ENCODE measurements at places on chromosomes 3 and 15.
A peak's percentile ranks its signal among the peaks of the same experiment; 100 is the strongest.

- no peak overlapping the region for H3K27ac ChIP-seq
- peaks cover 18% of the 10 kb centered on the region for H3K4me1 ChIP-seq
- no peak overlapping the region for H3K4me3 ChIP-seq
- DNase-seq = no peak
Observed at GRCh38 chr3:31942446-31942845, 38.6 kb downstream of the OSBPL10 start.

- DNase-seq = no peak
- H3K4me3 ChIP-seq = no peak overlapping the region
- no peak overlapping the region for H3K27ac ChIP-seq
- H3K36me3 ChIP-seq = no peaks in the 10 kb centered on the region
- H3K27me3 ChIP-seq = no peaks in the 10 kb centered on the region
Observed at GRCh38 chr3:17995769-17996168, 253.3 kb upstream of the TBC1D5 start.

GRCh38 chr15:88382482-88382983, 84.7 kb downstream of the MRPL46 start:
- H3K36me3 ChIP-seq = no peaks in the 10 kb centered on the region
- no peak overlapping the region for H3K4me3 ChIP-seq
- peaks cover 11% of the 10 kb centered on the region for H3K4me1 ChIP-seq
- no peak for DNase-seq

GRCh38 chr15:99443056-99443756, 122.6 kb upstream of the MEF2A start:
- H3K36me3 ChIP-seq = no peaks in the 10 kb centered on the region
- no peaks in the 10 kb centered on the region for H3K27me3 ChIP-seq
- peak overlapping the region; percentile 44 for H3K4me3 ChIP-seq
- peaks cover 58% of the 10 kb centered on the region for H3K4me1 ChIP-seq
- H3K27ac ChIP-seq = peak overlapping the region; percentile 78
- no peak for DNase-seq

DNA sequence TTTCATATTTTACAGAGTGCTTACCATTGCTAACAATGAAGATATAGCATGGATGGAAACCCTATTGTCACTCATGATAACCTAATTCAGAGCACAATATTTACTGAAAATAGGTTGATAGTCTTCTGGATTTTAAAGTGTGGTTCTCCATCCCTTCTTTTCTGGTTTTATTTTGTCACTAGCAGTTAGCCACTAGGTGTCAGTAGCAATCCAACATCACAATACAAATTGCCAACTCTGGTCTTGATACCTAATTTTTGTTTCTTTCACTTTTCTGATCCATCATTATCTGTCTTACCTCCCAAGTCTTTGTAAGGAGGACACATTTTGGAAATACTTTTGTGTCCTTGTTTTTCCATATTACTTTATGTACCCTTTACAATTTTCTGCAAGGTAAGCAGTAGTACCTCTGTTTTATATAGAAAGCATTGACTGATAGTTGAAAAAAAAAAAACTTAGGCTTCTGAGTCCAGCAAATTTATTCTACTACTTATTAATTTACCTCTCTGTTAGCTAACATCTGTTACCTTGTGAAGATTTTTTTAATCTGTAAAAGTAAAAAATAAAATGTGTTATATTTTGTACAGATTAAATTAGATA, 28.3 kb upstream of the CRYBG3 start:
- H3K4me1 ChIP-seq = no peaks in the 10 kb centered on the region
- H3K27ac ChIP-seq = no peak overlapping the region
- no peaks in the 10 kb centered on the region for H3K27me3 ChIP-seq
- no peak overlapping the region for H3K4me3 ChIP-seq

DNA sequence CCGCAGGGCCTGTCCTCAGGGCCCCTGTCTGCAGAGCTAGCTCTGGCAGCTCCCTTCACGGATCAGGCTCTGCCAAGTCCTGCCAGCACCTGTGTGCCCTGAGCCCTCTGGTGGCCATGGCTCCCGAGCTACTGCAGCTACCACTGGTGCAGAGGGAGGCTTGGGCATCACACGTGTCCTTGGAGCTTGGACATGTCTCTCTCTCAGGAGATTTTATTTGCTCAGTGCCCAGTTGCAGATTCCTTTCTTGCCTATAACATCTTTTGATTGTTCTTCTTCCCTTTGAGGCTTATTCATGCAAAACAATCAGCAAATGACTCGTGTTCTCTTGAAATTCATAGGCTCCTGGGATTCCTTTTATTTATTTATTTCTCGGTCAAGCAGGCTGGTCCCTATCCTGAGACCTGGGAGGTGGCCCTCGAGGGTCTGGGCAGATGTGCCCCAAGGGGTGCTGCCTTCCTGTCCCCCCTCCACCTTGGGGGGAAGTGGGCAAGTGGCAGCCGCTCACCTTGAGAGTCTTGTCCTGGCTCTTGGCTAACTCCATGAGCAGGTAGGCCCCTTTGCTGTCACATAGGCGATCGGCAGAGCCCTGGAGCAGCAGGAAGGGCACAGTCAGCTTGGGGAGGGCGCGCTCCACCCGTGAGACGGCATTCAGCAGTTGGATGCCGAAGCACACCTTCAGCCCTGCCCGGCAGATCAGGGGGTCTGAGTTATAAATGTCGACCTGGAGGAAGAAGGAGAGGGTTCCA, 21.9 kb downstream of the ABTB1 start:
- H3K4me3 ChIP-seq = no peak overlapping the region
- DNase-seq = no peak
- no peak overlapping the region for H3K27ac ChIP-seq
- H3K36me3 ChIP-seq = no peaks in the 10 kb centered on the region

GRCh38 chr3:46833346-46834300, 29.6 kb downstream of the MYL3 start:
- H3K27me3 ChIP-seq = no peaks in the 10 kb centered on the region
- DNase-seq = no peak
- H3K36me3 ChIP-seq = no peaks in the 10 kb centered on the region
- no peaks in the 10 kb centered on the region for H3K4me1 ChIP-seq
- H3K27ac ChIP-seq = no peak overlapping the region
- no peak overlapping the region for H3K4me3 ChIP-seq

GRCh38 chr3:55194376-55194775, 266.5 kb upstream of the LRTM1 start:
- no peaks in the 10 kb centered on the region for H3K36me3 ChIP-seq
- no peak overlapping the region for H3K4me3 ChIP-seq
- H3K27ac ChIP-seq = no peak overlapping the region
- DNase-seq = no peak
- no peaks in the 10 kb centered on the region for H3K4me1 ChIP-seq

- H3K4me3 ChIP-seq = peak overlapping the region; percentile 80
- H3K4me1 ChIP-seq = peaks cover 10% of the 10 kb centered on the region
- H3K27ac ChIP-seq = peak overlapping the region; percentile 73
- no peak for DNase-seq
Observed at GRCh38 chr15:74460298-74460697, 662 bp downstream of the UBL7 start.

DNA sequence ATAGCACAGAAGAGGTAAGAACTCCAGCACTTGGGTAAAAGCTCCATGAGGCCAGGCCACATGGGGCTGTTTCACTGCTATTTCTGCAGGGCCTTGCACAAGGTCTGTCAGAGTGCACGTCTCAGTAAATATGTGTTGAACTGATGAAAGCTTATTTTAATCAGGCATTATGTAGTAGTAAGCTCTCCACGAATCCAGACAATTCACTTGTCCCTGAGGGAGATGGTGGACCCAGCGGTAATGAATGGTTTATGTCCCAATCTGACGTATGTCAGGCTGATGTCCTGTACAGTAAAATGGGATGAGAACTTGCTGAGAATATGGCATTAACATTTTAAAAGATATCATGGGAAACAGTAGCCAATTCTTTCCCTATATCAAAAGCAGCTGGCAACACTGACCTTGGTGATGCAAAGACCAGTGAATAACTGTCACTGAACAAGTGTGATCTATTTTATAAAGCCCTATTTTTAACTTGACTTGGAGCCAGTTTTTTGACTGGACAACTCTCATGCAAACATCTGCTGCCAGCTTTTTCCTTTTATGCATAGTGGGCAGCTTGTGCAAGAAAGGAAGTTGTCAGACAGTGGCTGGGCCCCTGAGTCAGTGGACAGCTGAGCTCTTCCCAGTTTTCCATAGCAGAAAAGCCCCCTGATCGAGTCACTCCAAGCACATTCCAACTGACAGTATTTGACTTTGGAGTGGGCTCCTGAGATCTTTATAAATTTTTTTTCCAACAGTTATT, 519.8 kb upstream of the MDFIC2 start:
- H3K4me3 ChIP-seq = no peak overlapping the region
- DNase-seq = peak; percentile 9
- H3K36me3 ChIP-seq = no peaks in the 10 kb centered on the region
- peak overlapping the region; percentile 66 for H3K27ac ChIP-seq

DNA sequence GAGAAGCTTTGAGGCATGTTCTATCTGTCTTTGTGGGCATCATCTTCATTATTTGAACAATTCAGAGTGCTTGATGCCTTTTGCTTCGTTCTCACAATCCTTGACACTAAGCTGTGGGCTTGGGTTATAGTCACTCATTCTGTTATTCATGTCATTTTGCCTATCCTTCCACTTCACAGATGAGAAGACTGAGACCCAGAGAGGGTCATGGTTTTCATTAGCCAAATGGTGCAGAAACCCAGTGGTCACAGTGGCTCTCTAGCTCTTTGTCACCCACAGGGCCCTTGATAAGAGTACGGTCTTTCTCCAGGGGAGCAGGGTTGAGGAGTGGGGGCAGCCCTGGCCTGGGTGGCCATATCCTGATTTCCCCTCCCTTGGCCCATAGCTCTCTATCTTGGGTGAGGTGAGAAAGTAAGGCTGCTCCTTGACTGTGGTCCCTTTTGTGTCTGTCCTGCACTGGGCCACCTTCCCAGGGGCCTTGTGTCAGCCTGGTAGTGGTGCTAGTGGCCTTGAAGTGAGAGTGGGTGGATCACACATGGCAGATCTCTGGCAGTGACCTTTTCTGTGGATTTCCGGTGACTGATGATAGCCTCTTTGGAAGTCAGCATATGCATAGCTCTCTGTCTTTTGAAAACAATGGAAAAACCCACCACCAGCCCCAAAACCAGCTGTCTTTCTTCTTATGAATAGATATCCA, 130.1 kb downstream of the IGF1R start:
- no peak overlapping the region for H3K4me3 ChIP-seq
- no peaks in the 10 kb centered on the region for H3K27me3 ChIP-seq
- H3K4me1 ChIP-seq = peaks cover 64% of the 10 kb centered on the region
- H3K36me3 ChIP-seq = no peaks in the 10 kb centered on the region
- no peak for DNase-seq

DNA sequence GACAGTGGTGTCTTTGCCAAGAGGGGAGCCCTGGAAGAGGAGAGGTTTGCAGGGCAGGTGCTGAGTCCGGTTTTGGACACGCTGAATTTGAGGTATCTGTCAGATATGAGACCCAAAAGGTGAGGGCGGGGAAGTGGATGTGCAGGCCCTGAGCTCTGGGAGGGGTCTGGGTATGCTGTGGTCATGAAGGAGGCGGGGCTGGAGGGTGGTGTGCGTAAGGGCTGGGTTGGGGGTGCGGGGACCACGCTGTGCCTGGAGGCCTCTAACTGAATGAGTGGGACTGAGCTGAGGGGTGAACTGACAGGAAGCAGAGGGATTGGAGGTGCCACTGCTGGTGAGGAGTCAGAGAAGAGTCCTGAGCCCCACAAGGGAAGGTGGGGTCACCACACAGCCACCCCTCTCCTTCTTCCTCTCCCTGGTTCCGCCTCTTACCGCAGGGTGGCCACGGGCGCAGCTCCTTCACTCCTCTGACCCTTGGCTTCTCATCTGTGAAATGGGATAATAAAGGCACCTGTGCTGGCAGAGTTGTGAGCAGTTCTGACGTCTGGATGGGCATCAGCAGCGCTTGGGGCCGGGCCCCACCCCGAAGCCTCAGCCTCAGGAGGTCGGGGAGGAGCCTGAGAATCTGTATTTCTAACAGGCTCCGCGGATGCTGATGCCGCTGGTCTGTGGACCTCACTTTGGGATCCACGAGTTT, 28.8 kb downstream of the PSTPIP1 start:
- no peaks in the 10 kb centered on the region for H3K27me3 ChIP-seq
- no peak overlapping the region for H3K27ac ChIP-seq
- H3K4me3 ChIP-seq = no peak overlapping the region
- H3K4me1 ChIP-seq = peaks cover 15% of the 10 kb centered on the region
- H3K36me3 ChIP-seq = no peaks in the 10 kb centered on the region

GRCh38 chr3:181446741-181447140, 265.0 kb upstream of the SOX2 start:
- H3K4me1 ChIP-seq = no peaks in the 10 kb centered on the region
- no peak overlapping the region for H3K4me3 ChIP-seq
- H3K27me3 ChIP-seq = no peaks in the 10 kb centered on the region

DNA sequence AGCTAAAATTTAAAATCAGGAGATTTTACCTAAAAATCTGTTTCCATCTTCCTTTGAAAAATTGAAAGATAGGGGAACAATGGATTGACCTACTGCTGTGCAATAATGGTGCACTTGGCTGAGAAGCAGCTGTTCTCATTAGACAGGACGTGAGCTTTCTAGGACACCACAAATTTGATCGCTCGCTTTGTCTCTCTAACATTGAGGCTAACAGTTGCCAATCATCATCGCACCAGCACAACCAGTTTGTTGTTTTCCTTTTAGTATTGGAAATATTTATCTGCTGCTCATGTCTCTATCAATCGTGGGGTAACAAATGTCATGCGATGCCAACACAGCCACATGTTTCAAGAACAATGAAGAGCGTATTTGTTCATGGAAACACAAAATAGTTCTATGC, 228.8 kb upstream of the P2RY1 start:
- no peak overlapping the region for H3K4me3 ChIP-seq
- H3K4me1 ChIP-seq = no peaks in the 10 kb centered on the region
- no peak for DNase-seq
- H3K27me3 ChIP-seq = no peaks in the 10 kb centered on the region
- no peaks in the 10 kb centered on the region for H3K36me3 ChIP-seq

DNA sequence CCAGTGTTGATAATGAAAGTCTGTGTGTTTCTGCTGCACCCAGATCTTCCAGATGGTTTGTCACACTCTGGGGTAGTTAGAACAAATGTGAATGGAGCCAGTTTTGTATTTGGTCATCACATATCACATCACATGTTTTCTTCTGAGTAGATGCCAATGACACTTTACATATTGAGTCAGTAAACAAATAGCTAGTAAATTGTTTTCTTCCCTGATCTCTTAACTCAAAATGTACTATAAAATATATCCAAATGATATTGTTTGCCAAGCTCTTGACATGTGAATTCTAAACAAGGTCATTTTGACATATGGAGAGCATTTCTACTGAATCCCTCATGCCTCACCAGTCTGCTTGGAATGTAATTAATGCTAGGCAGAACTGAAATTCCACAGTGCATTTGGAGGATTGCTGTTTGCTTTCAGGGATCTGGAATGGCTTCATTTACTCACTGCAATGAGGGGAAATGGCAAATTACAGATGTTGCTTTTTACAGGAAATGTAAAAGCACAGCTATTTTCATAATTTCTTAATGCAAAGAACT, 45.0 kb downstream of the PDHB start:
- H3K27ac ChIP-seq = peak overlapping the region; percentile 8
- H3K4me1 ChIP-seq = peaks cover 16% of the 10 kb centered on the region
- H3K4me3 ChIP-seq = no peak overlapping the region
- H3K36me3 ChIP-seq = no peaks in the 10 kb centered on the region
- no peak for DNase-seq

All from thoracic aorta (tissue), 2 donors.